ENCODE measurements at places on chromosomes 3 and 15.

GRCh38 chr3:12925648-12926047 is 84.3 kb upstream of the RPL32 start:
- no peak for DNase-seq

DNA sequence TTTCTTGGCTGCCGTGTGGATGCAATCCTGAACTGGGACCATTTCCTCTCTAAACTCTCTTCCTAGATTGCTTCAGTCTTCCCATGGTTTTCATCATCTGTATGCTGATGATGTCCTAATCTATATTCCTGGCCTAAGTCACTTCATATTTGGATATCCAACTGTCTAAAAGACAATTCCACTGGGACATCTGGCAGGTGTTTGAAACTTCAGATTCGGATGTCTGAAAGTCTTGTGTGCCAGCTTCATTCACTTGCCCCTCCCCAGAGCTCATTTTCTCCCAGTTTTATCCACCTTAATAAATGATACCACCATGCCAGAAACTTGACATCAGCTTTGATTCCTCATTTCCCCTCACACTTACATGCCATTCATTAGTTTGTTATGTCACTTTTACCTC is 134.9 kb upstream of the PTX3 start:
- no peak for DNase-seq

- DNase-seq: no peak
Observed at GRCh38 chr15:99404454-99404853, 153.2 kb downstream of the LRRC28 start.

GRCh38 chr15:101014921-101015841 is 96.0 kb downstream of the LRRK1 start:
- DNase-seq: peak; percentile 66

- no peak for DNase-seq
Observed at GRCh38 chr3:46082849-46083248, 55.6 kb upstream of the XCR1 start.

GRCh38 chr15:44719293-44719999 is 8.1 kb downstream of the B2M start:
- DNase-seq: no peak

DNA sequence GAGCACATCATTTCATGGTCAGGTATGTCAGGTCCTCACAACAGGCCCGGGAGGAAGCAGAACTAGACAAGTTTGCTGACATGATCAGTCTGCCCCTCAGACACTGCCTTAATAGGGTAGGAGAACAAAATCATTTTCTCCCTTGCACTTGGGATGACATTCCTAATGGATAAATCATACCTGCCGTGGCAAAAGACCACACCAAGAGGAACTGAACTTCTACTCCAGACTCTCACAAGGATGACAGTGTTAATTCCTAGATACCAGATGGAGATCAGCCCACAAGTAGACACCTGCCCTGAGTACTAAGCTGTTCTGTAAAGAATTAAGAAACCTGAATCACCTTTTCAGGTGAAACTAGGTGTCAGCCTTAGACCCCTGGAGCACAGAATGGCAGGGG is 19.5 kb downstream of the SIAH2 start:
- peak; percentile 74 for DNase-seq

DNA sequence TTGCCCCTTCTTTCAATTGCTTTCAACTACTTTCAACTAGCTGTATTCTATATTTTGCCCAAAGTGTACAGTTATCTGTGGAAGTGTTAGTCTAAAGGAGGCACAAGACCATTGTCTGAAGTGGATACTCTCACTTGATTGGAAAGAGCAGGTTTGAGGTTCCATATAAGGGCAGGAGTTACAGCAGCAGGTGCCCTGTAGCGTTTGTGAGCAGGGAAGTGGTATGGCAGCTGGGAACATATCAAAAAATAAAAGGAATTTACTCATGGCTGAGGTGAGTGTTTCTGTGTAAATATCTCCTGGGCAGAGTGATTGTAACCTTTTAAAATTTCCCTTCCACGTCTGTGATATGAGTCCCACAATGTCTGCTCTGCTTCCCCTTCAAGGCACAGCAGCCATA is 38.5 kb upstream of the DNAJC13 start:
- no peak for DNase-seq

DNA sequence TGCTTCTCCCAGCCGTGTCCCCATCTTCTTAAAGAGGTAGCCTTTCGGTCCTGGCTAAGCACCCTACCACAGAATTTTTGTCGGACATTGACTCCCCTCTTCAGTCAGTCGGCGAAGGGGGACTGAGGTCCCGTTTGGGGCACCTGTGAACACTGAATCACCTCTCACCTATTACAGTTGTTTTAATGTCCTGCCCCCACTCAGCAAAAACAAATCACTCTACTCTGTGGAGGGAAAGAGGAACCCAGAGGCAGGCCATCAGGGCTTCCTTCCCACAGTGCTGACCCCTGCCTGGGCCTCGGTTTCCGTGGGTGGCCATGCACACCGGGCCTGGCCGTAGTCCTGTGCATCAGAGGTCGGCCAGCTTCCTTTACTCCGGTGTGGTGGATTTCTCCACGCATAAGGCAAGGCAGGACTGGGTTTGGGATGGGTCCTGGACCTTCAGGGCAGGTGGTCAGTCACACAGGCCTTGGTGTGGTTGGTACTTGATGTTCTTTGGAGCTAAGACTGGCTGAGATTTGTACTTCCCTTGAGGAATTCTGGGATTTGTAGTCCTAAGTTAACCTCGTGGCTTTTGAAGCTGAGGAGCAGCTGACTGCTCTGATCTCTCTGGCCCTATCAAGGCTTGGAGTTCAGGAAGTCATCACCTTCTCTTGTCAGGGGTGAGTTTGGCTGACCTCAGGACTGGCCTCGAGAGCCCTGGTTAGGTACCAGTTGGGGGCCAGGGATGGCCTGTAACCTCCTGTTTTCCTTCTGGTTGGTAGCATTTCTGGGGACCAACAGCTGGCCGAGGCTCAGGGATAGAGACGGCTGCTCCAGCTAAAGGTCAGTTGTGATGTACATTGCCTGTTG is 627 bp upstream of the FAM131A start:
- peak; percentile 58 for DNase-seq

- DNase-seq: no peak
Observed at GRCh38 chr3:184440151-184440550, 60.3 kb downstream of the CHRD start.

DNA sequence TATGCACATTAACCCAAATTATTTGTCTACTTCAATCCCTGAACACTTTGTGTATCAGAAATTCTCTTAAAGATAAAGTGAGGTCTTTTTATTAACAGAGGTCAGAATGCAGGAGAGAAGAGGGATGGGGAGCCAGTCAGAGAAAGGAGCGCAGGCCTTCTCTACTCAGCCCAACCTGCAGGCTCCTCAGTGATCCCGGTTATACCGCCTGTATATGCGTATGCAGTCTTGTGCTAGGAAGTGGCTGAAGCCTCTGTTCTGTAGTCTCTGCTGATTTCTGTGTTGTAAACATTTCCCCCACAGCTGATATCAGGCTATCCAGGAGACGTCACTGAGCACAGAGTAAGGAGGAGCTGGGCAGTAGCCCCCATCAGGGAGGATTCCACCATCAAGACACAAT is 57.9 kb downstream of the ABHD5 start:
- no peak for DNase-seq

DNA sequence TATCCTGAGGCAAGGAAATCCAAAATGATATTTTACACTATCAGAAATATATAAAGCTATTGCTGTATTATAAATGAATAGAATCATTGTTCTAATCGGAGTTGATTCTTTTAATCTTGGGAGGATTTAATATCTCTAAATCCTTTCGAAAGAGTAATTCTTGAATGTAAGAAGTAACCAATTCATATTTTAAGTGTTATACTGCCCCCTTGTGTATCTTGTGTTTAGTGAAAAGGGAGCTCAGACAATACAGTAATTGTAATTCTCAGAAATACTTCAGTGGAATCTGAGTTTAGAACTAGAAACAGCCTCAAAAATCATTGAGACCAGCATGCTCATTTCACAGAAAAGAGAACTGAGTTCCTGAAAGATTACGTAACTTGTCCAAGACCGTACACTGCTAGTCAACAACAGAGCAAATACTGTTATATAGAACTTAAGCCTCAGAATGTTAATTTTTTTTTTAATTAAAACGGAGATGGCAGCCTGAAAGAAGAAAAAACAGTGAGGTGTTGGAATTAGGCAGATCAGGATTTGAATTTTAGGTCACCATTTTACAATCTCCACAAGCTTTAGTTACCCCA is 42.9 kb downstream of the PLCH1 start:
- peak; percentile 50 for DNase-seq

DNA sequence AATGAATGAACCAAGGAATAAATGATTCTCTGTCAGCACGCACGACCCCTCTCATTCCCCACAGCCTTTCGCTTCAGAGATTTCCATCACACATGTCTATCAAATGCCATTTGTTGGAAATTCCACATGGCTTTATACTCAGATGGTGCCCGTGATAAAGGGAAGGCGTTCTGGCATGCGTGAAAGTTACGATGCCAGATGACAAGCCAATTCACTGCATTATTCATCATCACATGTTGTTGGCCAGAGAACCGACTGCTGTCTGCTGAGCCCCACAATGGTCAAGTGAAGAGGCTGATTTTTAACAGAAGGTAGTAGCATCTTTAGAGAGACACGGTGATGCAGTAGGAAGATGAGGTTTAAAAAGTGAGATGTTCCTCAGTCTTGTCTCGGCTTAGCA is 74.1 kb upstream of the FRMD4B start:
- no peak for DNase-seq

- no peak for DNase-seq
Observed at GRCh38 chr3:123401836-123402530, 46.9 kb downstream of the ADCY5 start.

DNA sequence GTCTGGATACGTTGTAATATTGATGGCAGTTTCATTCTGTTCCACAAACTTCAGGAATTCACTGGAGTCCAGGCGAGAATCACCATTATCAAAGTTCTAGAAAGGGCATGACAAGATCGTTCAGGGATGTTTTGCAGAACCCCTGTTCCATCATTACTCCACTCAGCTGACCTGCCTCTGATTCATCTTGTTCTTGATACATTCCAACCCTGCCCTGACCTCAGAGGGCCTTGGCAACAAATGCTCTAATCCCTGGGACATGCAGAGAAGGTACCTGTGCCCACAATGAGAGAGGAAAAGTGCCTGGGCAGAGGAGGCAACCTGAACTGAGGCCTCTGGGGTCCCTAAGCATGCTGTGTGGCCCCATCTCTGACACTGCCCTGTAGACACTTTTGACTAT is 45.9 kb downstream of the FSTL1 start:
- DNase-seq: no peak

- DNase-seq: no peak
Observed at GRCh38 chr3:183731611-183732010, 34.0 kb downstream of the YEATS2 start.

DNA sequence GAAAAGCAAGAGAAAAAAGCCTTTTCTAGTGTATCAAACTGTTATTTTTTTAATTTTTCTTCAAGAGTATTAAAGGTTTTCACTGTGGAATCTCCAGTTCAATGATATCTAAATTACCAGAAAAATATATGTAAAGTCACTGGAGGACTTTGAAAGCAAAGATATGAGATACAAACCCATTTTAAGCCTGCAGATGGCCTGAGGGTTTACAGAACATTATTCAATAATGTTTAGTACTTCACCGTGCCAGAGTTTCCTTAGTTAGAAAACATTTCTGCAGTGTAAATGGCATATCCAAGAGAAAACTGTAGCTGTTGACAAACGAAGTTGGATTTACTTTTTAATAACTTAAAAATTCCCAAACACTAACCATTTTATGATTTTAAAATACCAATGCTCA is 529.4 kb upstream of the AGTR1 start:
- DNase-seq: no peak

GRCh38 chr3:73419179-73419803 is 205.4 kb downstream of the PDZRN3 start:
- peak; percentile 77 for DNase-seq

- DNase-seq: no peak
Observed at GRCh38 chr3:5238545-5238944, 51.0 kb downstream of the EDEM1 start.

DNA sequence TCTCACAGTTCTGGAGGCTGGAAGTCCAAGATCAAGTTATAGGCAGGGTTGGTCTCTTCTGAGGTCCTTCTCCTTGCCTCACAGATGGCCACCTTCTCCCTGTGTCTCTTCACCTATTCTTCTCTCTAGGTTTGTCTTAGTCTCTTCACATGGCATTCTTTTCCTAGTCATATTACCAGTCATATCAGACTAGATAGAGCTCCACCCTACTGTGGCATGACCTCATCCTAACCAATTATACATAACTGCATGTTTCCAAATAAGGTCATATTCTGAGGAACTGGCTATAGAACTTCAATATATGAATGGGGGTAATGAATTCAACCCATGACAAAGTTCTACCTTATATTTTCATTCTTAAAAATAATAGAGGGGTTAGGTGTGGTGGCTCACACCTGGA is 196.4 kb upstream of the UBE3A start:
- DNase-seq: peak; percentile 38

GRCh38 chr15:58770519-58770856 is 614 bp upstream of the MINDY2 start:
- DNase-seq: peak; percentile 85

- DNase-seq: no peak
Observed at GRCh38 chr15:99635794-99636193, 70.0 kb downstream of the MEF2A start.

- DNase-seq: no peak
Observed at GRCh38 chr15:73338606-73339374, 30.0 kb downstream of the HCN4 start.

GRCh38 chr3:152127058-152127457 is 141.7 kb upstream of the MBNL1 start:
- DNase-seq: peak; percentile 57

- DNase-seq: no peak
Observed at GRCh38 chr3:121998611-121999473, 23.2 kb downstream of the ILDR1 start.

DNA sequence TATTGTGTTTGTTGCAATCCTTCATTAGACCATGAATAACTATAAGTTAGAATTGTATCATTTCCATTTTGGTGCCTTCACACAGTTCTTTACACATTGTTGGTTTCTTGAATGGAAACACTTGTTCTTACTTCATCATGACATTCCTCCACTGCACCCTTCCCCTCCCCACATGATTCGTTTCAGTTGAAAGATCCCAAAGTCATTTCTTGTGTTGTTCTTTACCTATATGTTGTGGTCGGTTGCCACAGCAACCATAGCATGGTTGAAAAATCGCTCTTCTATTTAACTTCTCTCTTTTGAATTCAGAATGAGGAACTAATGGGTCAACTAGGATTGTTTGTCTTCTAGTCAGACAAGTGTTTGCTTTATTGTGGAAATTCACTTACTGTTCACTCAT is 103.3 kb downstream of the IL1RAP start:
- DNase-seq: no peak

GRCh38 chr3:100609305-100609704 is at the start of gene ADGRG7:
TSS of gene ADGRG7 (plus strand) at chr3:100609601. CDS start at chr3:100609857, 256 bp downstream.
- DNase-seq: no peak
